ENCODE measurements at places on chromosomes 5 and 9. TPM values are rescaled to one million over a fixed set of nuclear protein-coding genes. Genes with fewer than 3 reads are reported as not detected.
A peak's percentile ranks its signal among the peaks of the same experiment; 100 is the strongest.

The ECSCR gene
- total RNA-seq = 1.0 TPM

- DNase-seq = no peak
Measured at GRCh38 chr9:21682381-21682780, 120.1 kb upstream of the MTAP start.

GRCh38 chr5:172637110-172637580, 3.9 kb upstream of the NEURL1B start:
- DNase-seq = peak; percentile 30

The RORB gene
- 0.09 TPM for total RNA-seq

DNA sequence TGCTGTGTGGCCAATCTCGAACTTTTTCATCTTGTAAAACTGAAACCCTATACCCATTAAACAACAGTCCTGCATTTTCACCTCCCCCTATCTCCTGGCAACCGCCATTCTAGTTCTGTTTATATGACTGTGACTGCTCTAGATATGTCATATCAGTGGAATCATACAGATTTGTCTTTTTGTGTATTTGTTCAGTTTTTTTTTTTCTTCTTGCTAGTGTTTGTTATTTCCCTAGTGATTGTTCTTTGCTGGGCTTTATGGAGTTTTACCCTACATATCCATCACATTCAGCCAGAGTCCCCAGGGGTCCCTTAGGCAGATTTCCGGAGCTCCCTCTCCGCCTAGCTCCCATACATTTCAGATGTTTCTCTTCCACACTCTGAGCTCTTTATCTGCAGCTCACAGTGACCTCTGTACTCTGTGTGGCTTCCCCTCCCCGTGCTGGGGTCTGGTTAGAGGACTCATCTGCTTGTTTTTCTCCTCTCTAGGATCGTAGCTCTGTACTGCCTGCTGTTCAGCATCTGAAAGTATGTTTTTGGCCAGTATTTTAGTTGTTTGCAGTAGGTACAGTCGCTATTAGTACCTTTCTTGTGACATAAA, 25.1 kb upstream of the CARTPT start:
- DNase-seq = no peak

GRCh38 chr9:131227112-131227958, 49.0 kb downstream of the FAM78A start:
- no peak for DNase-seq

Measured in pancreas (tissue), 10 donors.